NCI-H1417 (cell line): ENCODE measurements at places on chromosomes 2 and 18.
A peak's percentile ranks its signal among the peaks of the same experiment; 100 is the strongest.

DNA sequence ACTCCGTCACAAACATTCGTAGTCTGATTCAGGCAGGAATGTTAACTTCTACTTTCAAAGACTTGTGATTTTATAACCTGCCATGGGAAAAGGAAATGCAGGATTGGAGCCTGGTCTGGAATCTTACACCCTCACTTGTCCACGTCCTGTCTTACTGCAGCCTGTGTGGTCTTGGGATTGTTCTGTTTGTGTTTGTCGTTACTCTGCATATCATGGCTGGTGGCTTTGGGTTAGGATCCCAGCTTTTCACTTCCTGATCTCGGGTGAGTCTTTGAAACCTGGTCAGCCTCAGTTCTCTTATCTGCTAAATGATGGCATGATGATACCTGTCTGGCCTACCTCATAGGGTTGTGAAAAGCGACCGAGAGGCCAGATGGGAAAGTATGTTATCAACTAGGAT lies 34.6 kb downstream of the SH3BP4 start:
- DNase-seq: no peak

DNA sequence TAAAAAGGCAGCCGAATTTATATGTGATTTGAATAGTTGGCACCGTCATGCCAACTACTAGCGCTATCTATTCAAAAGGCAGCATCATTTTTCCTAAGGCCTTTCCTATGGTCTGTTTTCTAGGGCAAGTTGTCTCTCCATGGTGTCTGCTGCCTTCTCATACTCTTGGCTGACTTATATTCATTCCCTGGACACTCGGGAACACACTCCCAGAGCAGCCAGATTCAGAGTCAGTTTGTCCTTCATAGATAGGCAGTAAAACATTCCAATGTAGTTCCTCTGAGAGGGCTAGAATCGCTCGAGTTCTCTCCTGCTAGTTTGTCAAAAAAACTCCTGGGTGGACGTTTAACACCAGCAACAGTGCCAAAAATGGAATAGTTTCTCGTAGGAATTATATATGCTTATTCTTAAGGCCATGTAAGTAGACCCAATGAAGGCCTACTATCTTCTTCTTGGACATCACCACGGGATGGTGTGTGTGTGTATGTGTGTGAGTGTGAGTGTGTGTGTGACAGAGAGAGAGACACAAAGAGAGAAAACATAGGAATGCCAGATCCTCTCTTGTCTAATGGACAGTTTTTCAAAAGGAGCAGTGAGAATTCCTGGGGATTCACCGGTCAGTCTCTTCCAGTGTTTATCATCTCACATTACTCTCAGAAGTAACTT lies 129.3 kb upstream of the CTAGE1 start:
- no peak for DNase-seq

DNA sequence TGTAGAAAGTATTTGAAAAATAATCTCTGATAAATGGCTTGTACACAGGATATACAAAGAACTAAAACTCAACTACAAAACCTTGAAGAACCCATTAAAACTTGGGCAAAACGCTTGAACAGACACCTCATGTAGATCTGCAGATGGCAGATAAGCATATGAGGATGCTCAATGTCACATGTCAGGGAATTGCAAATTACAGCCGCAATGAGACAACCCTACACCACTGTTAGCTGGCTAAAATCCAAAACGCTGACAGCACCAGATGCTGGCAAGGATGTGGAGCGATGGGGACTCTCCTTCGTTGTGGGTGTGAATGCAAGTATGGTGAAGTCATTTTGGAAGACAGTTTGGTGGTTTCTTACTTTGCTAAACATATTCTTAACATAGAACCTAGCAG lies 53.7 kb downstream of the SNTG2 start:
- no peak for DNase-seq

DNA sequence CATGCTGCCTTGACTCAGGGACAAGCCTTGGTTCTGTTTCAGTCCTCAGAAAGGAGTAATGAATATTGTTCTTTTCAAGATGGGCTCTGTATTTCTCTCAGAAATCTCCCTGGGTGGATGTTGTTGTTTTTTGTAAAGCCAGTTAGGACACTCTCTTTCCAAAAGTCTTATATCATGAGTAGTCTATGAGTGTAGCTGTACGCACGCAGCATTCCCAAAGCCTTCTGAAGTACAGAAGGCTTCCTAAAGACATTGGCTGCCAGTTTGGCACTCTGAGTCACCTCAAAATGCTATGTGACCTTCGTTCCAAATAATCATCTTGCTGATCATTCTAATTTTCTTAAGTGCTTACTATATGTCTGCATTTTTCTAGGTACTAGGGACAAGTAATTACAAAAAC lies 16.7 kb upstream of the GTF2A1L start:
- no peak for DNase-seq

GRCh38 chr18:21629089-21629832 lies 17.1 kb downstream of the SNRPD1 start:
- DNase-seq: no peak

DNA sequence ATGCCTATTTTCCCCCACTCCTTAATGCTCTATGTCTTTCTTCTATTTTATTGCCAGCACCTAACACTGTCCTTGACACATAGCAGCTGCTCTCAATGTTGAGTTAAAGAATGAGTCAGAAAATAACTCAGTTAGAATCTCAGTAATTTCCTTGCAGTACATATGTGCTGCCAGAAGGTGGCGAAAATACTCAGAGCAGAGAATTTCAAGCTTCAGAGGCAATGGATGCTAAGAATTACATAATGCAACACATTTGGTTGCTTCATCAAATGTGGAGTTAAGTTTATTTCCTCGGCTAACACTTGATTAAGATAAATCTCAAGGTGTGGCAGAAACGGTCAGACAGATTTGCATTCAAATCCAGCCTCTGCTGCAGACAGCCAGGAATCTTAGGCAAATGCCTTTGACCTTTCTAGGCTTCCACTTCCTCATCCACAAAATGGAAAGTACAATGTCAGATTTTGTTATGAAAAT lies 105.6 kb downstream of the VSNL1 start:
- DNase-seq: peak; percentile 70

GRCh38 chr2:133680343-133681049 lies 112.2 kb upstream of the NCKAP5 start:
- peak; percentile 38 for DNase-seq

DNA sequence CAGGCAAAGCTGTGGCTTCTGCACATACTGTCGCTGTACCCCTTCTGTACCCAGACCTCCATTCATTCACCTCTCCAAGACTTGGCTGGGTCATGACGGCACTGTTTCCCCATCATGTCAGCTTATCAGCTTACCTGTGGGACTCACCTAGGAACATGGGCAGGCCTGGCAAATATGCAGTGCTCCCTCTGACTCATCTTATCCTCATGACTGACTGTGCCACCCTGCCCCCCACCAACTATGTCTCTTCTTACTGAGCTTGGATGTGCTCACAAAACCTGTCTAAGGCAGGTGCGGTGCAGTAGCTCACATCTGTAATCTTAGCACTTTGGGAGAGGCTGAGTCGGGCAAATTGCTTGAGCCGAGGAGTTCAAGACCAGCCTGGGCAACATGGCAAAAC lies 152.4 kb downstream of the MGAT5 start:
- DNase-seq: no peak

DNA sequence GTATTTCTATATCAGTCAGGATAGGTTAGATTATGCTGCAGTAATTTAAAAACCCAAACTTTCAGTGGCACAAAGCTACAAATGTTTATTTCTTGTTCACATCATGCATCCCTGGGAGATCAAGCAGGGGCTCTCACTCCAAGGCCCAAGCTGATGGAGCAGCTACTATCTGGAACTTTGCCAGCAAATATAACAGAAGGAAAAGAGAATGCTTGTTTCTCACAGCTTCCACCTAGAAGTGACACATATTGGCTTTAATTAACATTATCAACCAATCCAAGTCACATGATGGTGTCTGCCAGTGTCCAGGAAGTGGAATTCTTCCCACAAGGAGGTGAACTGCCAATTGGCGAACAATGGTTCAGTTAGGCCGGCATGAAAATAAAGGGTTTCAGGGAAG lies 306.9 kb downstream of the BCL11A start:
- DNase-seq: no peak

- DNase-seq: no peak
Measured at GRCh38 chr2:85160966-85161960, 28.1 kb downstream of the TCF7L1 start.

GRCh38 chr2:236744281-236744705 lies 174.7 kb downstream of the ACKR3 start:
- no peak for DNase-seq

DNA sequence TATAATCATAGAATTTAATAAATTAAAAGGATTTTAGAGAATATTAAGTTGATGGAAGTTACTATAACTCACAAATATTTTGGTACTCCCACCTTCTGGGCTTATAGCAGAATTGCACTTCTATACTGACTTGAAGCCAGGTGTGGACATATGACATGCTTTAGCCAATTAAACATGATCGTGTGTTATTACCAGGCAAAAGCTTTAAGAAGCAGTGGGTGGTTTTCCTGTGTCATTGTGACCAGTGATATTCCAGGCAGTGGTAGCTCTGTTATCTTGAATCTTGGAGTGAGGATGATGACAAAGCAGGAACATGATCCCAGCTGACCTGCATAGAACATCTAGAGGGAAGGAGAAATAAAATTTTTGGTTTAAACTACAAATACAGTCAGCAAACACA lies 370.9 kb upstream of the ZEB2 start:
- peak; percentile 84 for DNase-seq
